ENCODE measurements at places on chromosomes 2 and 18.

DNA sequence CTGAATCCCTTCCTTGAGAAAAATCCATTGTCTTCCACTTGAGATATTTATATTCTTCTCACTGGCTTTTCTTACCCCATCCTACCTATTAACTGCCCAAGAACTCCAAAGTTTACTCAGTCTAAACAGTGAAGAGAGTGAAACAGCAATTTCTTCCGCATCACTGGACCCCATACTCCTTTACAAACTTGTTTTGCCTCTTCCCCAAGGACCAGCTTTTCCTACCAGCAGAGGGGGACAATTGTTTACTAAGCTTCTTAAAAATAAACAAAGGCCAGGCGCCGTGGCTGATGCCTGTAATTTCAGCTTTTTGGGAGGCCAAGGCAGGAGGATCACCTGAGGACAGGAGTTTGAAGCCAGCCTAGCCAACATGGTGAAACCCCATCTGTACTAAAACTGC is 52.0 kb downstream of the LRATD1 start:
- no peaks in the 10 kb centered on the region for H3K27me3 ChIP-seq
- no peak overlapping the region for H3K4me3 ChIP-seq
- no peak overlapping the region for H3K27ac ChIP-seq
- no peak for DNase-seq

GRCh38 chr2:100406120-100406508 is 11.4 kb downstream of the CHST10 start:
- peaks cover 69% of the 10 kb centered on the region for H3K36me3 ChIP-seq
- H3K4me3 ChIP-seq, result no peak overlapping the region
- no peak overlapping the region for H3K27ac ChIP-seq
- no peaks in the 10 kb centered on the region for H3K27me3 ChIP-seq
- H3K4me1 ChIP-seq, result no peaks in the 10 kb centered on the region
- DNase-seq, result no peak

DNA sequence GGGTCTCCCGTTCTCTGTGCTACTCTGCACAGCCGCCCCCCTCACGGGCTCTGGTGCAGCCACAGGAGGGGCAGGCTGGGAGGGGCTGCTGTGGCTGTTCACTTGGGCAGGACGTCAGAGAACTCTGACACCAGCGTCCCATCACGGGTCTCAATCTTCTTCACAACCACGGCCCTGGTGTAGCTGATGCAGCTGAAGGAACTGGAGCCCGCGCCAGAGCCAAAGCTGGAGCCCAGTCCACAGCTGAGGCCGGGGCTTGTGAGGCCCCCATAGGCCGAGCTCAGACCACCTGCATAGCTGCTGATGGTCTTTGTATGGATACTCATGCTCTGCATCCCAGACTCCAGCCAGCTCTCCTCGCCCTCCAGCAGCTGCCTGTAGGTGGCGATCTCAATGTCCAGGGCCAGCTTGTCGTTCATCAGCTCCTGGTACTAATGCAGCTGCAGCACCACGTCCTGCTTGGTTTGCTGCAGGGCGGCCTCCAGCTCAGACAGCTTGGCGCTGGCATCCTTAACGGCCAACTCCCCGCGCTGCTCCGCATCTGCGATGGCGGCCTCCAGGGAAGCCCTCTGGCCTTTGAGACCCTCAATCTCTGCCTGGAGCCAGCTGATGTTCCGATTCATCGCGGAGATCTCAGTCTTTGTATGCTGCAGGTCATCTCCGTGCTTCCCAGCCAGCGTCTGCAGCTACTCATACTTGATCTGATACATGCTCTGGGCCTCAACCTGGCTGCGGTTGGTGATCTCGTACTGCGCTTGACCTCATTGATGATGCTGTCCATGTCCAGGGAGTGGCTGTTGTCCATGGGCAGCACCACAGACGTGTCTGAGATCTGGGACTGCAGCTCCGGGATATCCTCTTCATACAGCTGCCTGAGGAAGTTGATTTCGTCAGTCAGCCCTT is 7.4 kb upstream of the DUSP19 start:
- no peaks in the 10 kb centered on the region for H3K4me1 ChIP-seq
- H3K36me3 ChIP-seq, result no peaks in the 10 kb centered on the region
- no peak overlapping the region for H3K4me3 ChIP-seq
- H3K27ac ChIP-seq, result no peak overlapping the region
- H3K27me3 ChIP-seq, result no peaks in the 10 kb centered on the region

DNA sequence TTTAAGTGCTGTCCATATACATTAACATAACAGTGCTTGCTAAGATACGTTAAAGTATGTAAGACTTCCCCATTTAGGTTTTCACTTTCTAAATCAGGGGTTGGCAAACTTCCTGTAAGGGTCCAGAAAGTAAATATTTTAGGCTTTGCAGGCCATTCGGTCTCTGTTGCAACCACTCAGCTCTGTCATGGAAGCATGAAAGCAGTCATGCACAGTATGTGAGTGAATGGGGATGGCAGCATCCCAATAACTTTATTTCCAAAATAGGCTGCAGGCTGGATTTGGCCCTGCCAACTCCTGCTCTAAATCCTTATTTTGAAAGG is 128.7 kb downstream of the PLA2R1 start:
- H3K4me3 ChIP-seq, result no peak overlapping the region
- H3K27me3 ChIP-seq, result peaks cover 4% of the 10 kb centered on the region
- no peak overlapping the region for H3K27ac ChIP-seq

DNA sequence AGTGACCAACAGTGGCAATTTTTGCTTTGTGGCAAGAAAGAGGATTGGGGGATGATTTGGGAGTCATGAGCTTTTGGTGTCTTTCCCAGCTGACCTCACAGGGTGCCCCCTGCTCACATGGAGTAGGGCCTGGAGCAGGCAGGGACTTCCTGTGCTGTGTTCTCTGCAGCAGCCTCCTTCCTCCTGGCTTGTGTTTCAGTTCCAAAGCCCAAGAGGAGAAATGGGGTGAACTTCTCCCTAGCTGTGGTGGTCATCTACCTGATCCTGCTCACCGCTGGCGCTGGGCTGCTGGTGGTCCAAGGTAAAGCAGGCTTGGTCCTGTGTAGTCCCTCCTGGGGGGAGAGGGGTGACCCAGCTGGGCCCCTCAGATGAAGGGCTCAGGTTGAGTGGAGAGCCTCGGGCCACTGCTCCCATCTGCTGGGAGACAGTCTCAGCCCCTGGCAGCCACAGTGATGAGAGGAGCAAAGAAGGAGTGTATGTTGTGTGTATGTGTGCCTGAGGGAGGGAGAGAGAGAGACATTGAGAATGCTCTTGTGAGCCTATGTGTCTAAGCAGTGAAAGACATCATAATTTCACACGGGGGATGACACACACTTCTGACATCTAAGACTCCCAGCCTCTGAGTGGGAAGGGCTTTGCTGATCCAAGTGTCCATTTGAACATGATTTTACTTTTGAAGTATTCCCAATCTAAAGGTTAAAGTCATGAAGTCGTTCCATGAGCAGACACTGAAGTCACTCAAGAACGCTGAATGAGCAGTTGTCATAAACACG is 27.2 kb downstream of the MARCO start:
- H3K4me1 ChIP-seq, result no peaks in the 10 kb centered on the region
- no peak for DNase-seq
- H3K4me3 ChIP-seq, result no peak overlapping the region
- H3K27me3 ChIP-seq, result peaks cover 3% of the 10 kb centered on the region
- H3K27ac ChIP-seq, result no peak overlapping the region
- no peaks in the 10 kb centered on the region for H3K36me3 ChIP-seq
